ENCODE measurements at places on chromosomes 7 and 10.

- DNase-seq = no peak
Observed at GRCh38 chr10:119007211-119007574, 22.3 kb upstream of the NANOS1 start.

GRCh38 chr10:67606572-67606971, 89.4 kb downstream of the CTNNA3 start:
- no peak for DNase-seq

GRCh38 chr7:13898957-13899670, 90.4 kb downstream of the ETV1 start:
- DNase-seq = no peak

DNA sequence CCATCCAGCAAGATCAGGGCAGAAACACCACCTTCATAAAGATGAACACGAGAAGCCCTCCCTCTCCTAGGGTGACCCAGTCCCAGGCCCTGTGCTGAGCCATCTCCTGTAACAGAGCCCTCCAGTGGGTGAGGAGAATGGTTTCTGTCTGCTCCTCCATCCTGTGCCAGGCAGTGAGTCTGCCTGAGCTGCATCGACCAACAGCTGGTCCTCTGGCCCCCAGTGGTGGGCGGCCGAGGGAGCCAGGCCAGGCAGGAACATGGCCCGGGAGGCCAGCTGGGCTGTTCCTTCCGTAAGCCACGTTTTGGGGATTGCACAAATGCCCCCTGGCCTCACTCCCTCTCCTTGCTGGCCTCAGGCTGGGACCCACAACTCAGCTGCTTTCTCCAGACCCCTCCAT, 73.5 kb downstream of the GRB10 start:
- DNase-seq = no peak

DNA sequence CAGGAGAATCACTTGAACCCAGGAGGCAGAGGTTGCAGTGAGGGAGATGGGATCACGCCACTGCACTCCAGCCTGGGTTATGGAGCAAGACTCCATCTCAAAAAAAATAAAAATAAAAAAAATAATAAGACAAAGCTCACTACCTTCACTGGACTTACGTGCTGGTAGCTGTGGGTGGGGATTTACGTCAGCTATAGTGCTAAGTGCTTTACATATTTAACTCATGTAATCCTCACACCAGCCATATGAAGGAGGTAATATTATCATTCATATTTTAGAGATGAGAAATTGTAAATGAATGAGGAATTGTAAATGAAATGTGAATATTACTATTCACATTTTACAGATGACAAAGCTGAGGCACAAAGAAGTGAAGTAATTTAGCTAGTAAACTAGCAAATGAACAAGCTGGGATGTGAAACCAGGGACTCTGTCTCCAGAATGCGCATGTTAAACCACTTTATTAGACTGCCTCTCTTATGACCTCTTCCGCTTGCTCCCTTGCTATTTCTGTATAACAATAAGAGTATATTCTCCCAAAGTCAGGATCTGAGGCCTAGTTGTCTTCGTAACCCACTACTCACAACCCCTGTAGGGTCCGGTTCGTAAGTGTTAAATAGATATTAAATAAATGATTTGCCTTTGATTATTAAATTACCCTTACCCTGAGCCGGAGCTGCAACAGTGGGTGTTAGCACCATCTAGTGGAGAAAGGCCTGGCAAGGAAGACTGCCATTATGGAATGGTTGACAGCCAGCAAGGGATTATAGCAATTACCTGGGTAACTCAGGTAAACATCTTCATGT, 70.2 kb downstream of the HTR7 start:
- no peak for DNase-seq

GRCh38 chr10:26622891-26623290, 74.6 kb upstream of the PDSS1 start:
- no peak for DNase-seq
